NCI-H1105 treated with DMSO at 0.1 percent for 48 hours (cell line): ENCODE measurements at places on chromosomes 7 and 10.

DNA sequence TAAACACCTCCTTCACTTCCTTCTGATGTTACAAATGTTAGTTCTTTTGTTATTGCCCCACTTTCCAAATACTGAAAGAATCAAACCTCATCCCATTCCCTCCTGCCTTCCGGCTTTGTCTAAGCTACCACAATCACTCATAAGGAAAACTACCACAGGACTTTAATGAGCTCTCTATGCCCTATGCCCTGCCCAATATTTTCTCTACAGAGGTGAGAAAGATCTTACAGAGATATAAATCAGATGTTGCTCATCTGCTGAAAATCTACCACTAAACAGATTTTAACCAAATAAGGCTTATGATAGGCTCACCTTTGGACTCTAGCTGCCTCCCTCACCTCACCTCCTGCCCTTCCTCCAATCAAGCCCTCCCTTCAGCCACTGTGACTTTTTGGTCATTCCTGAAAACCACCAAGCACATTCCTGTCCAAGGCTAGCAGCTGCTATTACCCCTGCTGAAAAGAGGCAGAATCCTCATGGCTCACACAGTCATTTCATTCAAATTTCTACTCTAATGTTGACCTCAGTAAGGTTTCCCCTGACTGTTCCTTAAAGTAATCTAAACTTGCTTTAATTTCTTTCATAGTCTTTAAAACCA lies 7.7 kb downstream of the ZNF33B start:
- no peak for DNase-seq

DNA sequence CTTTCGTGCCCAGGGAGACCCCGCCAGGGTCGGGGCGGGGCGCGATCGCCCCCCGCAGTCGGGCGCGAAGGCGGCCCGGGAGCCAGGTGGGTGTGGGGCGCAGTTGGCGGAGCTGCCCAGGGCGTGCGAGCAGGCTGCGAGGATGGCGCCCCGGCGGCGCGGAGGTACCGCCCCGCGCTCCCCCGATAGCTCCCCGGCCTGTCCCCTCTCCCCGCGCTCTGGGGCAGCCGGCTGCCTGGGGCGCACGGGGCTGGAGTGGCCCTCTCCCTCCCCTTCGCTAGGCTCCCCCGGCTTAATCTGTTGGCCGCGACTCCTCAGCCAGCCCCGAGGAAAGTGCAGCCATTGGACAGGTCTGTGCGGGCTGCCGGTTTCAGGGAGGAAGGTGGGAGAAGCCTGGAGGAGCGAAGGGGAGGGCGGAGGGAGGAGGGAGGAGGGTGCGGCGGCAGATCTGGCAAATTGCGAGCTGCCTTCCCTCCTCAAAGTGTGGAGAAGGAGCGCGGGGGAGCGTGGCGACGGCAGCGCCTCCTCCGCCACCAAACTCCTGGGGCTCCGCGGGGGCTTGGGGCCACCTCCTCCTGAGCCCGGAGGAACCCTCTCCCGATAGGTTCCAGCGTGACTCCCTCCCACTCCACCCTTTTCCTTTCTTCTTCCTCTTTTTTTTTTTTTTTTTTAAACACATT lies 361 bp upstream of the PLXDC2 start:
- peak; percentile 21 for DNase-seq

DNA sequence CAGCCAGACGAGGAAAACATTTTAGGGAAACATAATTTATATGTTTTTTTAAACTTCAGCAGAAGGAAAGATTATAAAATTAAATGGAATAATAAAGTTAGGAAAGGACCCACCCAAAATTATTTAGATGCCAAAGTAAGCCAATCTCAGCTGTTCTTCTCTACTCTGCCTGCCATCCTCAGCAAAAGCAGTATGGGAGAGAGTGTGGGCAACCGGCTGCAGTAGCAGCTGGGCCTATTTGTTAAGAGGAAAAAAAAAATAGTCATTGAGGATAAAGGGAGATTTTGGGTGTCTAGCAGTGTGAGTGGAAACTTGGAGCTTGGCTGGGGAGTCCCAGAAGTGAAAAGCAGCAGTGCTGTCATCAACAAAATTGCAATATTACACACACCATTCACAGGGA lies 15.4 kb downstream of the SEMA3E start:
- DNase-seq = no peak

- no peak for DNase-seq
Observed at GRCh38 chr7:47720141-47720906, 138.4 kb upstream of the TNS3 start.

- DNase-seq = no peak
Observed at GRCh38 chr7:55794527-55794926, 68.0 kb downstream of the SEPTIN14 start.

GRCh38 chr10:96991313-96991841 lies 159.3 kb downstream of the LCOR start:
- no peak for DNase-seq

- DNase-seq = no peak
Observed at GRCh38 chr10:13978533-13979115, 352.1 kb downstream of the FRMD4A start.
